ENCODE measurements at places on chromosomes 5 and 9. TPM values are rescaled to one million over a fixed set of nuclear protein-coding genes. Genes with fewer than 3 reads are reported as not detected.

The PFN3 gene
- not detected for total RNA-seq

The C5orf15 gene
- 39.1 TPM for total RNA-seq

The FREM1 gene
- 5.1 TPM for total RNA-seq

- no peak for DNase-seq
These were observed 73.0 kb upstream of the IL17B start for GRCh38 chr5:149452007-149452664.

DNA sequence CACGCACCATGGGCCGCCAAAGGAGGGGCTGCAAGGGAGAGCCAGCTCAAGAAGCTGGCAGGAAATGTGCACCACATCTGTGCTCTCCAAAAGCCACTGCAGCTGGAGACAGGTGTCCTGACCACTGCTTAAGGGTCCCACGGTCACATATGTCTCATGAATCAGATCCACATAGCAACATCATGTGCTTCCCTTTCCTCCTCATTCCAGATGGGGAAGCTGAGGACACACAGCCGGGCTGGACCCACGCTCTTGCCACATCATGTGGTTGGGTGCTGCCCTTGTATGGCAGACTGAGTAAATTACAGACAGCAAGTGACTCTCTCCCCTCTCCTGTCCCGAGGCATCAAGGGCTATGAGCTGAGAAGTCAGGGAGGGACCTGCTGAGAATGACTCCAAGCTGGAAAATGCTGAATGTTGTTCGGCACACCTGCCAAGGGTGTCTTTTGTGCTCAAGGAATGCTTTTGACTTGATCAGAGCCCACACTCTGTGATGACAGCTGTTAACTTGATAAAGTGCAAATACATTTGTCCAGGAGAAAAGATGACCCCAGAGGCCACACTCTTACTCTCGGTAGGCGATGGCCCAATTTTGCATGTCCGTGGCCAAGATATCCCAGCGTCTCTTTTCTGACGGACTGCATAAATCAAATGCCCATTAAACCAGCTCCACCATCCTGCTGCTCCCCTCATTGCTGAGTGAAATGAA, 58.2 kb downstream of the NSUN2 start:
- DNase-seq: no peak

GRCh38 chr5:105885266-105885665, 1785.5 kb downstream of the EFNA5 start:
- no peak for DNase-seq
